ENCODE measurements at places on chromosomes 11 and 22. TPM values are rescaled to one million over a fixed set of nuclear protein-coding genes. Genes with fewer than 3 reads are reported as not detected.

GRCh38 chr11:33622186-33622585, 78.4 kb downstream of the C11orf91 start:
- H3K27me3 ChIP-seq: no peaks in the 10 kb centered on the region
- no peak for DNase-seq
- H3K36me3 ChIP-seq: no peaks in the 10 kb centered on the region
- no peak overlapping the region for H3K4me3 ChIP-seq
- H3K27ac ChIP-seq: no peak overlapping the region

- peaks cover 10% of the 10 kb centered on the region for H3K36me3 ChIP-seq
- H3K4me3 ChIP-seq: no peak overlapping the region
- no peaks in the 10 kb centered on the region for H3K4me1 ChIP-seq
- no peak overlapping the region for H3K27ac ChIP-seq
- DNase-seq: no peak
These were observed 13.8 kb upstream of the TFIP11 start for GRCh38 chr22:26525946-26526564.

BTG4 gene
- polyA plus RNA-seq: not detected

DNA sequence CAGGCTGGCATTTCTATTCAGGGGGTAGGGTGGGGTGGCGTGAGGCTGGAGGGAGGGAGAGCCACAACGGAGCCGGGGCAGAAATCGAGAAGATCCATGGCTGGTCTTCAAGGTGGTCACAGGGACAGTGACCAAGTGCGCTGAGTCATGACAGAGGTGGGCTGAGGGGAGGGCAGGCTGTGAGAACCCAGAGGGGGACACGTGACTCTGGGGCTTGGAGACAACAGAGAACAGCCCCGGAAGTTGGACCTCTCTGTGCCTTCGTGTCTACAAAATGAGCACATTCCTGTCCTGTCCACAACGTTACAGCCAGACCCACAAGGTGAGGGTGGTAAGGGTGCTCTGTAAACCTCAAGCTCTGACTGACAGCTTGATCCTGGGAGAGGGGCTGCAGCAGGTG, 35.1 kb upstream of the ARFGAP3 start:
- H3K36me3 ChIP-seq: peaks cover 15% of the 10 kb centered on the region
- DNase-seq: no peak
- no peaks in the 10 kb centered on the region for H3K4me1 ChIP-seq
- no peaks in the 10 kb centered on the region for H3K27me3 ChIP-seq
- no peak overlapping the region for H3K27ac ChIP-seq

TYR gene
- not detected for polyA plus RNA-seq

MRTFA gene
- polyA plus RNA-seq: 11.6 TPM

CHRM1 gene
- not detected for polyA plus RNA-seq

- no peaks in the 10 kb centered on the region for H3K27me3 ChIP-seq
- H3K36me3 ChIP-seq: no peaks in the 10 kb centered on the region
- H3K4me1 ChIP-seq: no peaks in the 10 kb centered on the region
- no peak overlapping the region for H3K4me3 ChIP-seq
- no peak overlapping the region for H3K27ac ChIP-seq
These were observed 119.4 kb downstream of the BLID start for GRCh38 chr11:121996574-121996973.

DNA sequence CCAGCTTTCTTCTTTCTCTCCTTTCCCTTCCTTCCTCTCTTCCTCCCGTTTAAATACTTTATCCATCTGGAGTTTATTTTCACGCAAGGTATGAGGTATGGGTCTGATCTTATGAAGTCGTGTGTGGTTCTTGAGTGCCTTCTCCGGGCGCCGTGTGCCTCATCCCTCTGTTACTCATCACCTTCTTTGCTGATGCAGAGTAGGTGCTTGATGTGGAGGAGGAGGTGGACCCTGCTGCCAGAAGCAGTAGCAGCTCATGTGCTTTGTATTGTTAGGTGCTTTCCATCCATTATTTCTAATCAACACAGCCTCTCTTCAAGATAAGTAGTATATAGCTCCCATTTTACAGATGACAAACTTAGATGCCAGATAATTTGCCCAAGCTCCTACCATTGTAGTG, 47.0 kb downstream of the TNRC6B start:
- DNase-seq: no peak
- H3K27me3 ChIP-seq: no peaks in the 10 kb centered on the region
- H3K27ac ChIP-seq: no peak overlapping the region
- no peak overlapping the region for H3K4me3 ChIP-seq
- no peaks in the 10 kb centered on the region for H3K36me3 ChIP-seq

RRM1 gene
- 42.5 TPM for polyA plus RNA-seq

DNA sequence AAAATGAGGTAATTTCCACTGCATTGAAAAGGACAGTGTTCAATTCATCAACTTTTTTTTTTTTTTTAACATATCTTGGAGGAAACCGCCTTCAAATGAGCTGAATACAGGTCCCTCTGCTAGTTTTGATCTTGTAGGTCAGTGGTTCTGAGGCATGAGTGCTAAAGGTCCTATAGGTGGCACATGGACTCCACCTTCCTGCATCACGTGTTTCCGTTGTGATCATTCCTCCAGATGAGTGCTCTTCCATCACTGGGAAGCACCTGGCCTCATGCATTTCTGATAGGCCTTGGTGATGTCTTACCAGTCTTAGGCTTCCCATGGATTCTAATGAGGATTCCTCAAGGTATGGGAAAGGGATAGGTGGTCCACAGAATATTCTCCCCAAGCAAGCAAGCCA, 37.8 kb downstream of the FDX1 start:
- H3K27ac ChIP-seq: no peak overlapping the region
- DNase-seq: no peak
- H3K27me3 ChIP-seq: no peaks in the 10 kb centered on the region
- no peak overlapping the region for H3K4me3 ChIP-seq
- no peaks in the 10 kb centered on the region for H3K36me3 ChIP-seq
- H3K4me1 ChIP-seq: peaks cover 8% of the 10 kb centered on the region

- H3K36me3 ChIP-seq: no peaks in the 10 kb centered on the region
- H3K4me1 ChIP-seq: peaks cover 15% of the 10 kb centered on the region
- H3K27ac ChIP-seq: no peak overlapping the region
- no peak for DNase-seq
- H3K4me3 ChIP-seq: no peak overlapping the region
- no peaks in the 10 kb centered on the region for H3K27me3 ChIP-seq
These were observed 3.1 kb downstream of the RELT start for GRCh38 chr11:73379189-73379880.

FUT4 gene
- 2.4 TPM for polyA plus RNA-seq

SEZ6L gene
- polyA plus RNA-seq: not detected

DNA sequence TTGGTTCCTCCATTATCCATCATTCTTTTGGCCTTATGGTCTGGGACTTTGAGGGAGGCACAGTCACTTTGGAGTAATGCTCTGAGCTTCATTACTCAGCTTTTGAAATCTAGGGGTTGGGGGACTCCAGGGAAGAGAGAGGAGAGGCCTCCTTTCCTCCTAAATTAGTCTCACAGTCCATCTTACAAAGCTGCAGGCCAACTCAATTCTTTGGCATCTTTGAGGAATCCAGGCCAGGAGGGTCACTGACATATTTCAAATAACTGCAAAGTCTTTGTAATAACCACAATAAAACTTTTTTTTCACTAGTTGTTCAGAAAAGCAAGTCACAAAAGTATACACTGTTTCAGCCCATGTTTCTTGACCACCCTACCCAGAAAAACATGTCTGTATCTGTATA, 73.3 kb upstream of the FAR1 start:
- H3K4me1 ChIP-seq: no peaks in the 10 kb centered on the region
- H3K27me3 ChIP-seq: no peaks in the 10 kb centered on the region
- H3K36me3 ChIP-seq: no peaks in the 10 kb centered on the region
- no peak overlapping the region for H3K27ac ChIP-seq
- no peak overlapping the region for H3K4me3 ChIP-seq
- DNase-seq: no peak

MRGPRE gene
- polyA plus RNA-seq: not detected

MS4A3 gene
- not detected for polyA plus RNA-seq

SREBF2 gene
- polyA plus RNA-seq: 101 TPM

DNA sequence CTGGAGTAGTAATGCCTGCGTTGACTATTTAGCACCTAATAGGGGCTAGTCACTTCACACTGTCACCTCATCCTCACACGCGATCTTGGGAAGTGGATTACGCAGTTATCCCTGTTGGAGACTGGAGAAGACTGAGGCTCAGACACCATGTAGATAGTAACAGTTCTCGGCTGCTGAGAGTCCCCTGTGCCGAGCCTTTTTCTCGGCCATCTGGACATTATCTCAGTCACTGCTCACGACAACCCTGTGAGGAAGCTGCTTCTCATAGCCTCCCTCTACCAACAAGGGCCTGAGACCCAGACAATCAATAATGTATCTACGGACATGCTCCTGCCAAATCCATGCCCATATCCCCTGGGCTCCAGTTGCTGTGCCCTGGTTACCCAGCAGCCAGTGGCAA, 25.9 kb downstream of the SCUBE1 start:
- no peaks in the 10 kb centered on the region for H3K27me3 ChIP-seq
- no peak for DNase-seq
- no peaks in the 10 kb centered on the region for H3K36me3 ChIP-seq
- no peak overlapping the region for H3K4me3 ChIP-seq

- H3K27ac ChIP-seq: no peak overlapping the region
- H3K4me3 ChIP-seq: no peak overlapping the region
- H3K36me3 ChIP-seq: no peaks in the 10 kb centered on the region
These were observed 5.5 kb upstream of the SYT9 start for GRCh38 chr11:7246179-7246578.

GRCh38 chr22:44411226-44412135, 86.6 kb downstream of the RTL6 start:
- no peaks in the 10 kb centered on the region for H3K4me1 ChIP-seq
- no peak for DNase-seq
- no peak overlapping the region for H3K4me3 ChIP-seq
- H3K36me3 ChIP-seq: no peaks in the 10 kb centered on the region

All from endothelial cell of umbilical vein (primary cell).